ENCODE measurements at places on chromosomes 4 and X. TPM values are rescaled to one million over a fixed set of nuclear protein-coding genes. Genes with fewer than 3 reads are reported as not detected.

STBD1 gene
- 10.6 TPM for total RNA-seq

BMX gene
- not detected for total RNA-seq

NSUN7 gene
- not detected for total RNA-seq

MAGEA12 gene
- not detected for total RNA-seq

PPEF2 gene
- total RNA-seq = not detected

RADX gene
- total RNA-seq = 0.85 TPM

INTU gene
- 4.4 TPM for total RNA-seq

PAGE5 gene
- not detected for total RNA-seq

SLC26A1 gene
- total RNA-seq = not detected

DNA sequence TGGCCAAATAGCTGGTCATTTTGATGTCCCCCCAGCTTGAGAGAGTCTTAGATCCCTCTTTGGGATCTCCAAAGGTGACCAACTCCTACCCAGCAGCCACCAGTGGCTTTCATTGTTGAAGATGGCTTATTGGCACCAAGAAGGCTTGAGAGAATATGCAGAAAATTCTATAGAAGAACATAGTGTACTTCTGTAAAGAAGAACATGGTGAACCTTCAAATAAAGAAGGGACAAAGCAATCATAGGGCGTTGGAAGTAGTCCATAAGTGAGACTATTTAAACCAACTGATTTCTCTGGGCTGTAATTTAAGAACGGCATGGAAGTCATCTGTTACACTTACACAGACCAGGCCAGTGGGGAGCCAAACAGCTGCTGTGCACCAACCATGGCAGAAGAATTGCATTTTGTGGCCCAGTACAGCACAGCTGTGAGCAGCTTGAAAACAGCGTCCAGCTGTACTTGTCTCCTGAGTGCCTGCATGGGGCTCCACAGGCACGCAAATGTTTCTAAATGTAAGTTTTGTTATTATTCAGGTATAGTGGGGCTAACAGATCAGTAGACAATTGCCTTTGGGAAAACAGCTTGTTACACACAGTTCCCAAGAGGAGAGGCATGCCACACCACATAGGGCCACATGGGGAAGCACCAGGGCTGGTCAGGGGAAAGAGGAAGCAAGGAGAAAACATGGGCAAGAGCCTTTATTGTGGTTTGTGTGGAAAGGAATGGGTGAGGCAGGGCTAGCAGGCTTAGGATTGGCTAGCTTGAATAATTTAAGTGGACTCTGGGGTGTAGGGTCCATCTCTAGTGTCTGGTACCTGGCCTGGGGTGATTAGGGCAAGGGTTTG is 125.0 kb downstream of the ARHGAP6 start:
- DNase-seq = no peak

DNA sequence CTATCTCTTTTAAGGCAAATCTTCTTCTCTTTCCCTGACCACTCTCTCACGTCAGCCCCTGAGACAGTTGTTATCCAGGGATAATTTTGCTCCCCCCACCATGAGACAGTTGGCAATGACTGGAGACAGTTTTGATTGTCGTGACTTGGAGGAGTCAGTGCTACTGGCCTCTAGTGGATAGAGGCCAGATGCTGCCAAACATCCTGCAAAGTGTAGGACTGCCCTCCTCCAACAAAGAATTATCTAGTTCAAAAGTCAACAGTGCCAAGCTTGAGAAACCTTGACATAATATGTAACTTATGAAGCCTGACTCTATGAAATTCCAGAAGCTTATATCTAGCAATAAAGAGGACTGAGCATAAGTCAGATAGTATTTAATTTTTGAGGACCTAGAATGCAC is 502.1 kb upstream of the IGFBP7 start:
- H3K36me3 ChIP-seq = no peaks in the 10 kb centered on the region
- DNase-seq = no peak
- H3K27me3 ChIP-seq = no peaks in the 10 kb centered on the region
- no peak overlapping the region for H3K27ac ChIP-seq
- H3K4me3 ChIP-seq = no peak overlapping the region
- no peaks in the 10 kb centered on the region for H3K4me1 ChIP-seq

GRCh38 chr4:105145156-105145902 is 1.3 kb upstream of the TET2 start:
- H3K4me3 ChIP-seq = peak overlapping the region; percentile 94
- H3K27ac ChIP-seq = no peak overlapping the region
- DNase-seq = no peak
- peaks cover 7% of the 10 kb centered on the region for H3K36me3 ChIP-seq

DNA sequence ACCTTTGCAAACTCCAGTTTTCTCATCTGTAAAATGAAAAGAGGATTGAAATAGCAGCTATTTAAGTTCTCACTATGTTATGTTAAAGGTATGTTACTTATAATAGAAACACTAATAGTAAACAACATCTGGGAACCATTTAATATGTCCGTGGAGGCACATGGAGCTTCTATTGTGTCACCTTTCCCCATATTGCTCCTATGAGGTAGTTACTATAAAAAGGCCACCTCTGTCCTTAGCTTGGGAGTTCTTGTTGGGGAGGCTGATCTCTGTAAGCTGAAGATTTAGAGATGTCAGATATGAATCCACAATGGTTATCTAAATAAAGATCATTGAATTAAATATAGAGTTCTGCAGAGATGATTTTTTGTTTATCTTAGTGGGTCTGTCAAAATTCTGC is 125.2 kb downstream of the FHIP1A start:
- DNase-seq = no peak
- peaks cover 6% of the 10 kb centered on the region for H3K4me1 ChIP-seq
- no peaks in the 10 kb centered on the region for H3K36me3 ChIP-seq
- H3K27ac ChIP-seq = no peak overlapping the region
- no peaks in the 10 kb centered on the region for H3K27me3 ChIP-seq
- no peak overlapping the region for H3K4me3 ChIP-seq

DNA sequence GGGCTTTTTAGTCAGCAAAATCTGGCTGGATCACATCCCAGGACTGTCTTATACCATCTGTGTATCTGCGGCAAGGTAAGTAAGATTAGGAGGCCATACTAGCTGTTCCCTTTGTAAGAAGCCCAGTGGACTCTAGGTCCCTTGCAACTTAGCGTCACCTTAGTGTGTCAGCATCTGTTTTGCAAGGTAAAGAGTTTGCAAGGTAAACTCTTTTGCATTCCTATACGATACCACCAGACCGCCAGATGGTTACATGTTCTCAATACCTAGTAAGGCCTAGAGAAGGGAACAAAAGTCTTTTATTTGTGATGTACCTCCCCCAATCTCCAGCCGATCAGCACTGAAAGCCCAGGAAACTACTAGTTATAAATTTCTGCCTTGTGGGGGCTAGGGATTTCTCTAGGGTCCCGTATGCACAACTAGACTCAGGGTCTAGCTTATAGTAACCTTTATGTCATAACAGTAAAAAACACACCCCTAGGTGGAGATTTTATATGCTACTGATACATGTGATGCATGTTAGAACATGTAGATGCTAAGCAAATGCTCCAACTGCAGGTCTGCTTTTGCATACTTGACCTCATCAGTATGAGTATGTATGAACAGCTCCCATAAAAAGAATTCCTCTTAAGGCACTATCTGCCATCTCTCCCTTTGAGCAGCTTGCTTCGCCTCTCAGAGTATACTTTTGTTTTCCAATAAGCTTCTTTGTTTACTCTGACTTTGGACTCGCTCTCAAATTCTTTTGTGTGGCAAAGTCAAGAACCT is 78.4 kb downstream of the KCNIP4 start:
- DNase-seq = no peak
- H3K27me3 ChIP-seq = no peaks in the 10 kb centered on the region
- H3K4me1 ChIP-seq = no peaks in the 10 kb centered on the region
- no peak overlapping the region for H3K4me3 ChIP-seq

- H3K36me3 ChIP-seq = no peaks in the 10 kb centered on the region
- DNase-seq = no peak
- H3K27ac ChIP-seq = no peak overlapping the region
- H3K27me3 ChIP-seq = no peaks in the 10 kb centered on the region
Measured at GRCh38 chrX:26146024-26146423, 7.9 kb downstream of the MAGEB18 start.

DNA sequence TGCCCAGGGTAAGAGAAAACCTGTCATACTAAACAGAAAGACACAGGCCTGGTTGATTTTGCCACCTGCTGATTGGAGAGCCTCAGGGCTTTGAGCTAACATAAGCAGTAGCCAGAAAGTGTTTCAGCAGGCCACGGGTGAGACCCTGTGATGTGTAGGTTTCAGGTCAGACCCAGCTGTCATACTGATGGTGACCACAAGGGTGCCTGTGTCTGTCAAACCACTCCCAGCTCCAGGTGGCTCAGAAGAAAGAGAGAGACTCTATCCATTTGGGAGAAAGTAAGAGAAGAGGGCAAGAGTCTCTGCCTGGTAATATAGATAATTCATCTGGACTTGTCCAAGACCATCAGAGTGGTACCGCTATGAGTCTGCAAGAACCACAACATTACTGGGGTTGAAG is 72.8 kb upstream of the NLRP2B start:
- no peaks in the 10 kb centered on the region for H3K27me3 ChIP-seq
- no peaks in the 10 kb centered on the region for H3K4me1 ChIP-seq
- no peaks in the 10 kb centered on the region for H3K36me3 ChIP-seq
- no peak overlapping the region for H3K27ac ChIP-seq
- no peak for DNase-seq

- no peak overlapping the region for H3K27ac ChIP-seq
- no peak overlapping the region for H3K4me3 ChIP-seq
- H3K27me3 ChIP-seq = no peaks in the 10 kb centered on the region
- peaks cover 25% of the 10 kb centered on the region for H3K4me1 ChIP-seq
Measured at GRCh38 chr4:147749811-147750321, 18.0 kb downstream of the ARHGAP10 start.

GRCh38 chr4:94639298-94639697 is 118.5 kb upstream of the BMPR1B start:
- DNase-seq = no peak
- no peaks in the 10 kb centered on the region for H3K27me3 ChIP-seq
- H3K36me3 ChIP-seq = peaks cover 31% of the 10 kb centered on the region

DNA sequence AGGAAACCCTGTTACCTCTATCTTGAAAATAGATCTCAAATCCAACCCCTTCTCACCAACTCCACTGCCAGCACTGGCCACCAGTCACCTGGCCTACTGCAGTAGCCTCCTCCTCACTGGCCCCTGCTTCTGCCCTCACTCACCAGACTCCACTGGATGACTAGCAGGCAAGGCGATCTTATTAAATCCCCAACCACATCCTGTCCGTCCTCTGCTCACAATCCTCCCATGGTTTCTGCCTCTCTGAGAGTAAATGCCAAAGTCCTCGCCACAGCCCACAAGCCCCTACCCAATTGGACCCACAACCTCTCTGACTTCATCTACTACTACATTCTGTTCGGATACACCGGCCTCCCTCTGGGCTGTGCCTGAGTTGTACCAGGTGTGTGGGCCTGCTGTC is 5.4 kb upstream of the PIM2 start:
- H3K36me3 ChIP-seq = 0 out of 2 replicates have a peak, but pooled peaks cover 9% of the 10 kb centered on the region
- no peak for DNase-seq
- H3K4me1 ChIP-seq = peaks cover 7% of the 10 kb centered on the region

DNA sequence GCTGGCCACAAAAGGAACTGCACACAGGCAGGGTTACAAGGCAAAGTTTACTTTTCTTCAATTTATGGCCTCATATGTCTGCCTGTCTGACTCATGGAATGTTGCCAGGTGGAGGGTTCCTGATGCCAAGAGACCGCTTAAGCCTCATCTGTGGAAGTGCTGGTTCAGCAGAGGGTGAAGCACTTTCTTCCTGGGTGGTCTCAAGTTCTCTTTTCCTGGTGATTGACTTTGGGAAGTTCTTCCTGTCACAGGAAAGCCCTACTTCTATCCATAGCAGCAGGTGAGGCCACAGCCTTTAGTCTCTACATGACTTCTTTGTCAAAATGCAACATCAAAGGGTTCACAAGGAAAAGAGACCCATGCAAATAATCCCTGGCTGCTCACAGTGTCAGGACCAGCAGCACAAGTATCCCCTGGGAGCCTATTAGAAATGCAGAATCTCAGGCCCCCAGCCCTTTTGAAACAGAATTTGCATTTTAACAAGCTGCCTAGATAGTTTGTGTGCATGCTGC is 81.4 kb upstream of the IGFBP7 start:
- no peaks in the 10 kb centered on the region for H3K27me3 ChIP-seq
- H3K4me3 ChIP-seq = no peak overlapping the region

DNA sequence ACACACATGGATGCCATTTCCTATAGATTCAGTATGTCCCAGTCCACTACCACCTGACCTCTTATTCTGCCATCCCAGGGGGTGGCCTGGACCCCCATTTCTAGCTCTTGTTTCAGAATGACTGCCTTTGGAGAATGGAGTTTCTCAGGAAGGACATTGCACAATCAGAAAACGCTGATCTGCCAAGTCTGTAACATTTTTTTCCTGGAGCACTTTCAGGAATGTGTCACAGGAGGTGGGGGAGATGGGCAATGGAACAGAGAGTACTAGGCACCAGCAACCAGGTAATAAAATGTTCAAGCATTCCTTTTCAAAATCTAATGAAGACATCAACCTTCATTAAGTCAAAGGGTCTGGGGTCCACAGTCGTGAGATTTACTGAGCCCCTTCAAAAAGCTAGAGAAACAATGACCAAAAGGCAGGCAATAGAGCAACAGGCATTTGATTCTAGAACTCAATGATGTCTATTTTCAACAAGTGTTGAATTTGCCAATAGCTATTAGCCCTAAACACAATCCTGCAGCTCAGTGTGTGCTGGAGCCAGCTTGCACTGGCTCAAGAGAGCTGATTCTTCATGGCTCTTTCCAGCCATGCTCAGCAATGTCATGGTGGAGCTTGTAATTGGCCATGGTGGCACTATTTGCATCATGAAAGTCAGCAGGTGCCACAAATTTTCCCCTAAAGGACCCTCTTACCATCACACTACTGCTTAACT is 87.1 kb downstream of the KDR start:
- H3K27me3 ChIP-seq = 0 out of 2 replicates have a peak, but pooled peaks cover 4% of the 10 kb centered on the region
- no peak overlapping the region for H3K27ac ChIP-seq
- H3K4me3 ChIP-seq = no peak overlapping the region
- no peaks in the 10 kb centered on the region for H3K4me1 ChIP-seq
- H3K36me3 ChIP-seq = no peaks in the 10 kb centered on the region
- no peak for DNase-seq

GRCh38 chrX:77014377-77015372 is 432.5 kb upstream of the FGF16 start:
- no peak overlapping the region for H3K27ac ChIP-seq
- DNase-seq = no peak
- no peaks in the 10 kb centered on the region for H3K36me3 ChIP-seq
- no peaks in the 10 kb centered on the region for H3K4me1 ChIP-seq

- no peaks in the 10 kb centered on the region for H3K4me1 ChIP-seq
- H3K4me3 ChIP-seq = no peak overlapping the region
- H3K36me3 ChIP-seq = no peaks in the 10 kb centered on the region
- no peak overlapping the region for H3K27ac ChIP-seq
- DNase-seq = no peak
Measured at GRCh38 chrX:152202886-152203285, 64.5 kb upstream of the MAGEA10 start.

DNA sequence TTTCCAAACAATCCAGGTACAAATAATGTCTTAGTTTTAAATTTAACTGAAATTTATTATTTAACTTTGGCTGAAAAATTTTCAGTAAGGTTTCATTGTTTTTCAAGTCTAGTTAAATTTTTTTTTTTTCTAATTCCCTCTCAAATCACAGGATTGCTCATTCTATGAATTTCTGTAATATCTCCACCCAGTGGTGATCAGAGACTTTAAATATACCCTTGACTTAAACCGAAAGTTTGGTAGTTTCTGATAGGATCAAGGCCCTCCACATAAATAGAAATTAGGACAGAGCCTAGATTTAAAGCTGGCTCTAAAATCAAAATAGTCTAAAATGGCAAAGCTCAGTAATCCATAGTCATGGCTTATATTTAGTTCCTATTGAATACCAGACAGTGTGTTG is 175.4 kb downstream of the TBCK start:
- H3K36me3 ChIP-seq = no peaks in the 10 kb centered on the region
- no peak overlapping the region for H3K27ac ChIP-seq
